ENCODE measurements at places on chromosomes 4 and X.

DNA sequence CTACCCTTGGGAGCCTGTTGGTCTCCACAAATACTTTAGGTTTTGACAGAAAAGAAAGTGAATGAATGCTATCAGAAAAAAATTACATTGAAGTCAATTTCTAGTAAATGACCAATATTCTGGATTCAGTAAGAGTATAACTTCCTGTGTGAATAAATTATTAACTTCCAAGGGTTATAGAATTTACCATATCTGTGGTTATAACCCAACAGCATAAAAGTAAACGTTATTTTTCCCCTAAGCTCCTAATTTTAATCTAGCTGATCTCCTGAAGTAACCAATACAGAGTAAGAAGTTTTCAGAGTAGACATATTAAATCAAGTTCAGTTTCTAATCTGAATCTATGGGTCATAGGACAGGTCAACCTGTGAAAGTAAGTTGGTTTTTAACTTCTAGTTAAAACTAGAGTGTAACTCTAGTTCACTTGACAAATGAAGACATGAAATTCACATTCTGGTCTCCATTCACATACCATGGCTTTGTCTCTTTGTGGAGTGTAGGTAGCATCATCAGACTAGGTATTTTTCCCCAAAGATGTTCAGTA lies 22.8 kb downstream of the DTHD1 start:
- no peak for DNase-seq

GRCh38 chrX:19388064-19388679 lies 44.4 kb downstream of the PDHA1 start:
- DNase-seq, result no peak

DNA sequence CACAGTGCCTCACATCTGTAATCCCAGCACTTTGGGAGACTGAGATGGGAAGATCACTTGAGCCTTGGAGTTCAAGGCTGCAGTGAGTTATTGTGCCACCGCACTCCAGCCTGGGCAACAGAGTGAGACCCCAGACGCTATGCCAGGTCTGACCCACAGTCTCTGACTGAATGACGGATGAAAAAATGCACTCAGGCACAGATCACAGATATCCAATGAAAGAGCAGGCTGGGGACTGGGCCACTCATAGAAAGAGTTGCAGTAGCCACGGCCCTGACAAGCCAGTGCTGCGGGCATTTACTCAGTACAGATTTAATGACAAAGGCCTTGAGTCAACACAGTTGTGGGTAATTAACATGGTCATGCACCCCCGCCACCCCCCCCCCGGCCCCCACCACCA lies 22.7 kb downstream of the NUDT6 start:
- no peak for DNase-seq

- no peak for DNase-seq
Observed at GRCh38 chr4:68892861-68893260, 58.7 kb downstream of the UGT2A3 start.

- DNase-seq, result no peak
Observed at GRCh38 chr4:170423137-170423536, 333.4 kb upstream of the AADAT start.

GRCh38 chrX:139844163-139844562 lies 88.7 kb downstream of the ATP11C start:
- no peak for DNase-seq

- DNase-seq, result no peak
Observed at GRCh38 chr4:75284831-75285230, 229.4 kb downstream of the RCHY1 start.

DNA sequence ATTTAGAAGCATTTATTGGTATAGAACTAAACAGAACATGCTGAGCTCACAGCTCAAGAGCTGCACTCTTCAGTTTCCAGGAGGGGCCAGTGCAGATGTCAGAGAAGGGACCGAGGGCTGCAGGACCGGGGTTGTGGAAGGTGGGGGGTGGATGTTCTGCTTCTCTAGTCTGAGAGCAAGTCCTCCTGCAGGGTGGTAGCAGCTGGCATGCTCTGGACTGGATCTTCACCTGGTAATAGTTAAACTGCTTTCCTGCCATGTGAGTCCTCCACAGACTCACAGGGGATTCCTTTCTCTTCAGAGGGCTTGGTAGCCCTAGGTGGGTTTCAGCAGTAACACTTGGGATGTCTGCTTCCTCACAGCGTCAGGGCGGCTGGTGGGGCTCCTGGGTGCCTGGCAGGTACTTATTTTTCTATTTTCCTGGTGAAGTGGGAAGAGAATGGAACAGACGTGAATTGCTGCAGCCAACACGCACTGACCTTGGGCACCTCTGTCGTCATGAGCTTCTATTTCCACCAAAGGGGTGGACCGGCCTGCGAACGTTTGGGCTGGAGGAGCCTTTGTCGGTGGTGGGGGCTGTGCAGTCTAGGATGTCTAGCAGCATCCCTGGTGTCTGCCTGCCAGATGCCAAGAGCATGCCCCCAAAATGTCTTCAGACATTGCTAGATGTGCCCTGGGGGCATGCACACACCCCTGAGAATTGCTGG lies 2.5 kb downstream of the MAEA start:
- no peak for DNase-seq

GRCh38 chr4:139934708-139935195 lies 219.2 kb downstream of the MAML3 start:
- DNase-seq, result no peak

All from hematopoietic multipotent progenitor cell treated with erythropoietin and hydrocortisone succinate and interleukin-3 and kit ligand, for 15 days (in vitro differentiated cells).